ENCODE measurements at places on chromosomes 5 and 9.

GRCh38 chr5:67092535-67092934 is 104.1 kb downstream of the CD180 start:
- no peak overlapping the region for H3K27ac ChIP-seq
- H3K4me1 ChIP-seq, result no peaks in the 10 kb centered on the region
- H3K4me3 ChIP-seq, result no peak overlapping the region
- peaks cover 5% of the 10 kb centered on the region for H3K36me3 ChIP-seq
- H3K27me3 ChIP-seq, result no peaks in the 10 kb centered on the region

- peaks cover 19% of the 10 kb centered on the region for H3K36me3 ChIP-seq
- no peaks in the 10 kb centered on the region for H3K4me1 ChIP-seq
- no peak overlapping the region for H3K4me3 ChIP-seq
- H3K27ac ChIP-seq, result no peak overlapping the region
- no peak for DNase-seq
Observed at GRCh38 chr9:123064716-123065115, 31.2 kb downstream of the GPR21 start.

DNA sequence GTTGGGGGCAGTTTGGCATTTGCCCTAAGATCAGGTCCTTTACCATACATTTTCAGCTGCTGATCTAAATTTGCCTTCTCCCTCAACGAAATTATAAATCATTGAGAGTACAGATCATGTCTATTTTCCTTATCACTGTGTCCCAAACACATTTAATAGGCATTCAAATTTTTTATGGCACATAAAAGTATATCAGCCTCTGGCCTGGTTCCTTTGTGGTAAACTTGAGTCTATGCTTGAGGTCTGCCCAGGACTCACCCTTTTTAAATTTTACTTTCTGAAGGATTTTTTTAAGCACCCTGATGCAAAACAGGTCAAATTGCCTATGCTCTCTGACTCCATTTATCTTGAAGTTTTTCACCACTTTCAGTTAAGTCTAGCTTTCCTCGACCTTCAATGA is 163.6 kb upstream of the GRIN3A start:
- no peaks in the 10 kb centered on the region for H3K27me3 ChIP-seq
- H3K27ac ChIP-seq, result no peak overlapping the region
- no peaks in the 10 kb centered on the region for H3K36me3 ChIP-seq
- no peaks in the 10 kb centered on the region for H3K4me1 ChIP-seq
- no peak for DNase-seq

DNA sequence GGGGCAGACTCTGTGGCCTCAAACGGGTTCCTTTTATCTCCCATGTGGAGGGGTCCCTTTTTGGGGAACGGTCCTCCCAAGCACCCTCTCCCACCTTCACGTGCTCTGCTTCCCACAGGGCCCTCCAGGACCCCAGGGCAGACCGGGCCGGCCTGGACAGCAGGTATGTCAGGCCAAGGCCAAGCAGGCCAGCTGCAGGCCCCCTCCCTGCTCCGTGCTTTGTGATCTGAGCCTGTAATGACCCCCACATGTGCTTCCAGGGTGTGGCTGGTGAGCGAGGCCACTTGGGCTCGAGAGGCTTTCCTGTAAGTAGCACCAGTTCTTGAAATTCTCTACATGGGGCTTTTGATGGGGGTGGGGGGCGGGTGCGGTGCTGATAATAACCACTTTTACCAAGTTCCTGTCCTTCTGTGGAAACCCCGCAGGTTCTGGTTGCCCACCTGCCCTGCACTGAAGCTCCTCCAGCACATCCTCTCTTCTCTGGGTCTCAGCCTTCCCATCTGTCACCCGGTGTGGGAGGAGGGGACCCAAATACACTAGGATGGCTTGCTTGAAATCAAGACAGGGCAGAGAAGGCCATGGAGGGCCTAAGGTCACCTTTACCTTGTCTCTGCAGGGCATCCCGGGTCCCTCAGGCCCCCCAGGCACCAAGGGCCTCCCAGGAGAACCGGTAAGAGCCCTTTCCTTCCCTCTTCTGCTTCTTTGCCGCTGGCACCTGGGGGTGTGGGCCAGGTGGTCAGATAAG is 57.9 kb upstream of the ORM1 start:
- no peak for DNase-seq
- H3K36me3 ChIP-seq, result no peaks in the 10 kb centered on the region
- no peaks in the 10 kb centered on the region for H3K27me3 ChIP-seq
- no peak overlapping the region for H3K4me3 ChIP-seq
- no peak overlapping the region for H3K27ac ChIP-seq

DNA sequence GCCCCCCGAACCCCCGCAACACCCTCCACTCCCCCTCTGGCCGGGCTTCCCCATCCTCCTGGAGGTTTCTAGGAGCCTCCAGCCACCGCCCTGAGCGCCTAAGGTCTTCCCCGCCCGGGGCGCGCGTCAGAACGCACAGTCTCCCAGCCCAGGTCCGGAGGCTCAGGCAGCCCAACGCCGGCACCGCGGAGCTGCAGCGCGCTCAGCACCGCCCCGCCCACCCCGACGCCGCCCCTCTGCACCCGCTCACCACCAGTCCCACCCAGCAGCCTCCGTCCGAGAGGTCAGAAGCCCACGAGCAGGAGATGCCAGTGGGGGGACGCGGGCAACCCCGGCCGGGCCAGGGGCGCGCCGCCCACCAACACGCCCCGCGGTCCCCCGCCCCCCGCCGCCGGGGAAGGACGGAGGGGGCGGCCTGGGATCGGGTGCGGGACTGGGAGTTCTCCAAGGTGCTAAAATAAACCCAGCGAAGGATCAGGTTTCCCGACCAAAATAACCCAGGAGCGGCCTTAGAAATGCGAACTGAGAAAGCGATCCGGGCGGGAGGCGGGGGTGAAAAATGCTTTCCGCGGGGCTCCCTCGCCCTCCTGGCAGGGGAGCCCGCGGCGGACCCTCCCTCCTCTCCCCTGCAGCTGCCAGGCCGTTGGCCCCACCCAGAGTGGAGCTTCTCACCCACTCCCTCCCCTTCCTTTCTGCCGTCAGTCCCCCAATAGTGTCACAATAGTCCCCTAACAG is 6.5 kb upstream of the FAM78A start:
- no peak for DNase-seq
- peaks cover 27% of the 10 kb centered on the region for H3K4me1 ChIP-seq
- no peaks in the 10 kb centered on the region for H3K36me3 ChIP-seq
- H3K27me3 ChIP-seq, result no peaks in the 10 kb centered on the region

- no peaks in the 10 kb centered on the region for H3K36me3 ChIP-seq
- no peaks in the 10 kb centered on the region for H3K4me1 ChIP-seq
- H3K27me3 ChIP-seq, result no peaks in the 10 kb centered on the region
- H3K4me3 ChIP-seq, result no peak overlapping the region
- no peak for DNase-seq
- no peak overlapping the region for H3K27ac ChIP-seq
Observed at GRCh38 chr5:66443462-66444130, 152.6 kb upstream of the MAST4 start.

Data from CD4-positive, alpha-beta memory T cell (primary cell).